ENCODE measurements at places on chromosomes 12 and 14. TPM values are rescaled to one million over a fixed set of nuclear protein-coding genes. Genes with fewer than 3 reads are reported as not detected.

LMO3 gene
- total RNA-seq: 39.4 TPM

C12orf50 gene
- total RNA-seq: 0.10 TPM

SERPINA9 gene
- total RNA-seq: not detected

C3AR1 gene
- not detected for total RNA-seq

SIX4 gene
- 21.7 TPM for total RNA-seq

ASCL1 gene
- total RNA-seq: 8.3 TPM

KCNK10 gene
- 0.80 TPM for total RNA-seq

JPH4 gene
- total RNA-seq: not detected

BMP4 gene
- 2.7 TPM for total RNA-seq

SRRM4 gene
- total RNA-seq: 2.4 TPM

TAS2R9 gene
- total RNA-seq: 0.26 TPM

TC2N gene
- 36.6 TPM for total RNA-seq

SNAPC1 gene
- 5.2 TPM for total RNA-seq

FAM181A gene
- not detected for total RNA-seq

TMEM179 gene
- total RNA-seq: 9.2 TPM

TAS2R43 gene
- total RNA-seq: 1.2 TPM

MEG3 gene
- 31.0 TPM for total RNA-seq

P2RX2 gene
- 0.19 TPM for total RNA-seq

TMCC3 gene
- 15.9 TPM for total RNA-seq
